ENCODE measurements at places on chromosomes 7 and 10.

GRCh38 chr10:97013983-97014382 lies 171.8 kb downstream of the SLIT1 start:
- no peak for DNase-seq

GRCh38 chr7:44814919-44815318 lies 18.4 kb downstream of the PPIA start:
- no peak for DNase-seq

DNA sequence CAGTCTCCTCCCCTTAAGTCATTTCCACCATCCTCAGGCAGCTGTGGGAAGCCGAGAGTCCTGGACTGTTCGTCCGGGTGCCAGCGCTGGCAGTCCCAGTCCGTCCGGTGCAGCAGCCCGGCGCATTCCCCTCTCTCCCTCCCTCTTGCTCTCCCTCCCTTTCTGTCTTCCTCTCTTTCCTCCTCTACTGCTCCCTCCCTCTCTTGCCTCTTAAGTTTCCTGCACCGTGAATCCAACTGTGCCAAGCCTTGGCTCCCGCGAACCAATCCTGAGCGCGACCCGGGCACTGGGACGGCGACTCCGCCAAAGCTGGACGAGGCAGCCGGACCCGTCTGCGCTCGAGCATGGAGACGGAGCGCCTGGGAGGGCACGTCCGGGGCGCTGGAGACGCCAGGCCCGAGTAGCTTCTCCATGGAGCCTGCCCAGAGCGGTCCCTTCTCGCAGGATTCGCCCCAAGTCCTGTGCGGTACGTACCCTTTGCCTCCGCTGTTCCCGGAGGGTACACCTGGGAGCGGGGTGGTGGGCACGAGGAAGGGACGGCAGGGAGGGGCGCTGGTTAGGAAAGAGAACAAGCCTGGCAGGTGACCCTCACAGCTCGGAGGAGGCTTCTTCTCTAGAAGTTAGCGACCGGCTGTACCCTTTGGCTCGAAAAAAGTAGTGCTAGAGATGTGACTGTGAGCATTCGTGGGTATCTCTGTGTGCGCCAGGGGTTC lies 1.0 kb downstream of the NXPH1 start:
- DNase-seq: peak; percentile 51

GRCh38 chr10:93412801-93413200 lies 69.3 kb downstream of the MYOF start:
- no peak for DNase-seq

- DNase-seq: no peak
Measured at GRCh38 chr7:132488634-132489302, 87.5 kb downstream of the PLXNA4 start.

- no peak for DNase-seq
Measured at GRCh38 chr7:129252128-129252527, 27.3 kb downstream of the AHCYL2 start.
